ENCODE measurements at places on chromosomes 16 and 17. TPM values are rescaled to one million over a fixed set of nuclear protein-coding genes. Genes with fewer than 3 reads are reported as not detected.
A peak's percentile ranks its signal among the peaks of the same experiment; 100 is the strongest.

The KCNH6 gene
- 1.2 TPM for polyA plus RNA-seq

DNA sequence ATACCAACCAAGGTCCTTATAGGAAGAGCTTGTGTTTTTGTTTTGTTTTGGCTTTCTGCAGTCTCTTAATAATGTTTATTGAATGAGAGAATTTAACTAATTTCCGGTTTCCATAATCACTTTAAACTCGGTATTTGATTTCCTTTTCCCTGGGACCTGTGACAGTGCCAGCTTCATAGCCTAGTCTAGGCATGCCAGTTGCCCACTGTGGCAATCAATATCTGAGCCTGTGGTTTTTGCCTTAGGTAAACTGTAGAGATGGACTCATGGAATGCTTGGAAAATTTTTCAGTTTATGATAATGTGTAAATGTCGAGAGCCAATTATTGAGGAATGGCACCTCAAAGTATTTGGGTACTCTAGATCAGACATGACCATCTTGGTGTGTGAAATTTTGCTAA lies 78.2 kb downstream of the FTO start:
- DNase-seq, result no peak

DNA sequence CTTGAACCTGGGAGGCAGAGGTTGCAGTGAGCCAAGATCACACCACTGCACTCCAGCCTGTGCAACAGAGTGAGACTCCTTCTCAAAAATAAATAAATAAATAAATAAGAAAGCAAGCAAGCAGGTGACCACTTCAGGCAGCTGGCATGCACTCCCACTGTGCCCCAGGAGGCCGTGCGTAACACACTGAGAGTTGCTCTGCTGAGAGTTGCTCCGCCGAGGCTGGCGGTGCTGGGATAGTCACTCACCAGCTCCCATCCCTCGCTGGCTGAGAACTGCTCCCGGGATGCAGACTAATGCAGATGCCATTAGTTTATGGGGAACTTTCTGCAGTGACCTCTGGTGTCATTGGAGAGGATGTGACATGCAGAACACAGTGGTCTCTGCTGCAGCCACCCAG lies 105.7 kb upstream of the PLCG2 start:
- no peak for DNase-seq

- peak; percentile 67 for DNase-seq
Observed at GRCh38 chr17:1455291-1455796, 688 bp downstream of the CRK start.

- DNase-seq, result no peak
Observed at GRCh38 chr17:21201874-21202273, 12.1 kb downstream of the TMEM11 start.

- no peak for DNase-seq
Observed at GRCh38 chr16:17590711-17591654, 120.2 kb upstream of the XYLT1 start.

The ACD gene
- polyA plus RNA-seq, result 25.8 TPM

- no peak for DNase-seq
Observed at GRCh38 chr17:69057280-69057679, 3.4 kb downstream of the ABCA9 start.

DNA sequence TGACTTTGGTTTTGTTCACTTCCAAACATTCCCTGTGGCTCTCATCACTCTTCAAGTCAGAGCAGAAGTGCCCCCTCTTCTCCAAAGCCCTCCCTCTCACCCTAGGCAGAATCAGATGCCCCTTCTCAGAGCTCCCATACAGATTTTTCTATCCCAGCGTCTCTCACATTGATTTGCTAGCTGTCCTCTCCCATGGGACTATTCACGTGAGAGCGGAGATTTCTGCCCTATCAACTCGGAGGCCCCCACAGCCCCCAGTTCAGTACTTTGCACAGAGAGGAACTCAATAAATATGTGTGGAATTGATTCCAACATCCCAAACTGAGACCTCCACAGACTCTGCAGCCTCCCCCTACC lies 182.6 kb downstream of the C16orf78 start:
- DNase-seq, result no peak

- no peak for DNase-seq
Observed at GRCh38 chr16:16778332-16778731, 399.4 kb downstream of the NPIPA7 start.

- no peak for DNase-seq
Observed at GRCh38 chr17:9115214-9116191, 94.2 kb downstream of the NTN1 start.

DNA sequence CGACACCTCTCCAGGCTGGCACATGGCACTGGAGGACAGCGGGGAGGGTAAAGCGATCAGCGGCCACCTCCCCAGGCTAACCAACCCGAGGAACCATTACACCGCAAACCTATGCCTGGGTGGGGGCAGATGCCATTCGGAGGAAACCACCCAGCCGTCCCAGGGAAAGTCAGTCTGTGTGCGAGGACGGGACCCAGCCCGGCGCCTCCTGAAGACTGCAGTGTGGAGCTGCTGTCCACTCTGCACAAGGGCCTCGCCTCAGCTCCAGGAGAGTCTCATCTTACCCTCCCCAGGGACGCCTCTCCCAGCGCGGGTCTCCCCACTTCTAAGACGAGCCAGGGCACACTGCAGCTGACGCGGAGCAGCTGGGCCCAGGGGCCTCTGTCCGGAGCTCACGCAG lies 8.0 kb downstream of the SLC38A10 start:
- DNase-seq, result peak; percentile 69

DNA sequence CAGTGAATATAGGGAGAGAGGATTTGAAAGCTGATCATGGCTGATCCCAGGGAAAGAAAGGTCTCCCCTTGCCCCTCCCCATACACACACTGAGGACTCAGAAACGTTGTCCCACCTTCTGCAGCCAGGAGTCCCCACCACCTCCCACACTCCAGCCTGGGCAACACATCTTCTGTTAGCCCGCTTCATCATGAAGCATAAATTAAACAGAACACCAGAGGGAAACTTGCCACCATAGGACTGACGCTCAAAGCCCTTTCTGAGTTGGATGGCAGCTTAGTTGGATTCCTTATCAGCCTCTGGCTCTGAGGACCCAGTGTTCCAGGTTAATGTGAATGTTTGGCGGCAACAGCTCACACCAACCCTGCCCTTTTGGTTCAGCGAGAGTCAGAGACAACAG lies 33.9 kb downstream of the ARHGAP27 start:
- DNase-seq, result no peak

DNA sequence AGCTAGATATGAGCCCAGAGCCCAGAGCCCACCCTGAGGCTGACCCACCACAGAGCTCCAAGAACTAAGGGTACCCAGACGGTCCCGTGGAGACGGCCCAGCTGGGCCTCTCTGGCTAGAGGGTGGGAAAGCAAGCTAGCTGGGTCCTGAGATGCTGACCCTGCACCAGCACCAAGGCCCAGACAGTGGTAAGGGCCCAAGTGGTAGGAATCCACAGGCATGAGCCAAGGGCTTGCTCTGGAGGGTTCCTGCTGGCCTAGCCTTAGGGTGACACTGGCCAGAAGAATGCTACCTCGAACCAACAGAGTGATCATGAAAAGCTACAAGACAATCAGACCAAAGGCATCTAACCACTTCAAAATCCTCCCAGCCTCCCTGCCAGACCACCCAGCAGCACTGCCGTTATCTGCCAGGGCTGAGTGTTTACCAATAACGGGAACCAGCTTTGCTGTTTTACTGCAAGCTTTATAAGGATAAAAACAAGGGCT lies 13.2 kb downstream of the HIC1 start:
- DNase-seq, result no peak

DNA sequence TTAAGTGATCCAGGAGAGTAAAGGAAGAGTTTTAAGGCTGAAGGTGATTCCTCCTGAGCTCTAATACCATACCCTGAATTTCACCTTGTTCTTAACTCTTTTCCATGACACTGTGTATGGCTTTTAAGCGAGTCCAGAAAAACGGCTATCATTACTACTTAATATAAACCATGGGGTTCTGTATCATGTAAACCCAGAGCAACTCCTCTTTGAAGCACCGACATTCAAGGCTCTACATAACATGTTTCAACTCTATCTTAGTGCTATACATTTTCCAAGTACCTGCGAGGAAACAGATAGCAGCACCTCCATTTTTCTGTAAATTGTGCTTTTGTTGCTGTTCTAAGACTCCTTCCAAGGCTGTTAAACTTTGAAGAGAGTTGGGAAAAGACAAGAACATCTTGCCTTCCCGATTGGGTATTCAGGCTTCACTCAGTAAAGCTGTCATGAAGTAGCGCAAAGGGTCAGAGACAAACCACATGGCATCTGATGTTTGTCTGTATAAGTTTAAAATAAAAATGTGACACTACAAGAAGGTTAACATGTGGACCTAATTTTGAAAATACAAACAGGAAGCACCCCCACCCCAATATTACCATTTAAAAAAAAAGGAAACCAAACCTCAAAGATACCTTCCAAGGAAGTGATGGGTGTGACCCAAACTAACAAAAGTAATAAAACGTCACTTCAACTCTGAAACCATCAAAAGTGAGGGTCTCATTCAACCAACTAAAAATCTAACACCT lies 3.9 kb downstream of the STAT5B start:
- DNase-seq, result no peak

The OR1A1 gene
- polyA plus RNA-seq, result 0.18 TPM

The TMIGD1 gene
- not detected for polyA plus RNA-seq

- no peak for DNase-seq
Observed at GRCh38 chr16:588639-588888, 1.3 kb upstream of the RAB40C start.

The KRTAP3-2 gene
- not detected for polyA plus RNA-seq

- no peak for DNase-seq
Observed at GRCh38 chr17:54891176-54891821, 9.4 kb upstream of the TOM1L1 start.

DNA sequence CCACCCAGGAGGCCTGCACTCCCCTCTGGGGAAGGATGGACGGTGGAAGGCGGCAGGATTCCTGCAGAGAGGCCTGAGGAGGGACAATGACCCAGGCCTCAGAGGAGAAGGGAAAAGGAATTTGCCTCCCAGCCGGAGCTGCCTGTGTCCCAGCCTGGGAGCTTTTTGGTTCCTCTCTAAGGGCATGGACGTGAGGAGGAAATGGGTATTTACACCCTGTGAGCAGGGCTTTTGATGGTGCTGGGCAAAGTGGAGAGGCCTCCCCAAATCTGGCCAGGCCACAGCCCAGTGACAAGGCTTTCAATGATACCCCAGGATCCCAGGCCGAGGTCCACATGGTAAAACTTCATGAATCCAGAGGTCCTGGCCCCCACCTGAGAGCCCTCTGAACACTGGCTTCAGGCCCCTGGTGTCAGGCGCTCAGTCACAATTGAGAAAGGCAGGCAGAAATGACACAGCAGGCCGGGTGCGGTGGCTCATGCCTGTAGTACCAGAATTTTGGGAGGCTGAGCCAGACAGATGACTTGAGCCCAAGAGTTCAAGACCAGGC lies 56.0 kb upstream of the DOC2B start:
- DNase-seq, result peak; percentile 14

GRCh38 chr16:2233872-2234812 lies 2.1 kb upstream of the DNASE1L2 start:
- DNase-seq, result no peak

The TOP2A gene
- 170 TPM for polyA plus RNA-seq

DNA sequence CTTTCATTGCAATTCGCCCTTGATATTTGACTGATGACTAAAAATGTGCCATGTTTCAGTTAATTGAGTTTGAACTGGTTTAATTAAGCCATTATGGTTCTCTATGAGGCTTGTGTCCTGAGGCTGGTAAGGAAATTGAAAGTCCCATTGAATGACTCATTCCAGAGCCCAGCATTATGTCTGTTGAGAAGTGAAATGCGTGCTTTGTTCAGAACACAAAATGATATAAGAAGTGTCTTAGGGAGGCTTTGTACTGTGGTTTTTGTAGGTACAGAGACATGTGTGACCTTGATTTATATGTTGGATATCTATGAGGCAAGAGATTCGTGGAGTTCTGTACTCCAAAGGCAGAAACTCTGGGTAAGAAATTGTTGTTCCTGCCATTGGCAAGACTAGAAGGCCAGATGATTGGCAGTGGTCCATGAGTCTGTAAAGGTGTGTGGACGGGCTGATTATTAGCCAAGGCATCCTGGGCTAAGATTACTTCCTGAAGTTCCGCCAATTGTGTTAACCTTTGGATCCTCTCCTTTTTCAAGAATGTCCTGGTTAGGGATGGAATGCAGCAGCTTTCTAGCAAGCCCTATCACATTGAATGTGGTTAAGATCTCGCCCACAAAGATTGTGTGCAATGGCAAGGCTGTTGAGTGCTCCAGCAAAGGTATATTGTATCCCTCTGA lies 103.7 kb downstream of the NPIPB5 start:
- DNase-seq, result no peak

DNA sequence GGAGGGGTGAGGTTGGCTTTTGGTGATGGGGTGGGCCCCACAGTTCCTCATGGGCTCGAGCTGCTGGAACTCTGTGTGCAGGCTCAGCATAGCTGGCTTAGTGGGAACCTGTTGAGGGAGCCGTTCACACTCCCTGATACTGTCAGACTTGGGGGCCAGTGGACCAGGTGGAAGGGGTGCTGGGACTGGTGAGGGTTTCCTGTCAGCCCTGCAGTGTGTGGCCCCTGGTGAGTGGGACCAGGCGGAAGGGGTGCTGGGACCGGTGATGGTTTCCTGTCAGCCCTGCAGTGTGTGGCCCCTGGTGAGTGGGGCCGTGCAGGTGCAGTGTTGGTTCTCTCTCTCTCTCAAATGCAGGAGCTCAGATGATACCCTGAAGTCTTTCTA lies 45.1 kb upstream of the ZNF750 start:
- no peak for DNase-seq

- no peak for DNase-seq
Observed at GRCh38 chr17:10022416-10022815, 117.3 kb upstream of the RCVRN start.

The KREMEN2 gene
- not detected for polyA plus RNA-seq

- no peak for DNase-seq
Observed at GRCh38 chr16:85171759-85172454, 59.6 kb upstream of the CIBAR2 start.

The CES3 gene
- 3.7 TPM for polyA plus RNA-seq

GRCh38 chr17:74569020-74570003 lies 2.0 kb upstream of the CD300H start:
- DNase-seq, result peak; percentile 8

DNA sequence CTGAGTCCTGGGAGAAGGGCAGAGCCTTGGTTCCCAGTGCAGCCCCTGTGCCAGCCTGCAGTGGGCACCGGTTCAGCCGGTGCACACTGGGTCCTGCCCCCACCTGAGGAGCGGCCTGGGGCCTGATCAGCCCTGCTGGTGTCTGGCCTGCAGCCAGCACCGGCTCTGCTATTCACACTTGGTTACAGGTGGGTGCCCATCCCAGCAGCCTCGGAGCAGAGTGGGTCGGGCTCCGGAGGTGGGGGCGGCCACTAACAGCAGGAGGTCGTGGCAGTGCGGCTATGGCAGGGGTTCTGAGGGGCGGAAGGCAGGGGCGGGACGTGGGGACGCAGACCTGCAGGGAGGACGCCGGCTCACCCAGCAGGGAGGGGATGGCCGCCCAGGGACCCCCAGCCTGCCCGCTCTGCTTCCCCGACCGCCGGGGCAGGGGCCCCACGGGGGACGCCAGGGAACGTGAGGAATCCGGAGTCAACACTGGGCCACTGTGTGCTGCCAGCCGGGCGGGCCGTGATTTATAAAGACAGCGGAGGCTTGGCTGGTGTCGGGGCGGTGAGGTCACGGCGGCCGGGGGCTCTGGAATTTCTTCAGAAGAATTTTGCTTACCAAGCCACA lies 20.3 kb downstream of the METRNL start:
- no peak for DNase-seq

The TMEM114 gene
- not detected for polyA plus RNA-seq
